Tibial nerve (tissue), 4 donors: ENCODE measurements at places on chromosomes 1 and 21.

DNA sequence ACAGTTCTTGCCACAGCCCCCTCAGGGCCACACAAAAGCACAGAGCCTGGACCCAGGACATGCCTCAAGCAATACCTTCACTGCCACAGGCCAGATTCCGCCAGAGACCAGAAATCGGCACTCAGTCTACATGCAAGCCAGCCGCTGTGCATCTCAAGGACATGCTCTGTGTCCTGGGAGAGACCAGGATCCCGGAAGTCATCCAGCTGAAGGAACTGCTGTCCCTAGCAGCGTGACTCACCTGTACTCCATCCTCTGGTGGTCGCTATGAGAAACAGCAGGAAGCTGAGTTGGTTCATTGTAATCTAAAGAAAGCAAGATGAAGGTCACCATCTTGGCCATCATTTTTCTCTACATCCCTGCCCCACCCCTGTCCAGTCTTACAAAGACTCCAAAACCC is 401 bp downstream of the ITLN1 start:
- DNase-seq, result no peak

DNA sequence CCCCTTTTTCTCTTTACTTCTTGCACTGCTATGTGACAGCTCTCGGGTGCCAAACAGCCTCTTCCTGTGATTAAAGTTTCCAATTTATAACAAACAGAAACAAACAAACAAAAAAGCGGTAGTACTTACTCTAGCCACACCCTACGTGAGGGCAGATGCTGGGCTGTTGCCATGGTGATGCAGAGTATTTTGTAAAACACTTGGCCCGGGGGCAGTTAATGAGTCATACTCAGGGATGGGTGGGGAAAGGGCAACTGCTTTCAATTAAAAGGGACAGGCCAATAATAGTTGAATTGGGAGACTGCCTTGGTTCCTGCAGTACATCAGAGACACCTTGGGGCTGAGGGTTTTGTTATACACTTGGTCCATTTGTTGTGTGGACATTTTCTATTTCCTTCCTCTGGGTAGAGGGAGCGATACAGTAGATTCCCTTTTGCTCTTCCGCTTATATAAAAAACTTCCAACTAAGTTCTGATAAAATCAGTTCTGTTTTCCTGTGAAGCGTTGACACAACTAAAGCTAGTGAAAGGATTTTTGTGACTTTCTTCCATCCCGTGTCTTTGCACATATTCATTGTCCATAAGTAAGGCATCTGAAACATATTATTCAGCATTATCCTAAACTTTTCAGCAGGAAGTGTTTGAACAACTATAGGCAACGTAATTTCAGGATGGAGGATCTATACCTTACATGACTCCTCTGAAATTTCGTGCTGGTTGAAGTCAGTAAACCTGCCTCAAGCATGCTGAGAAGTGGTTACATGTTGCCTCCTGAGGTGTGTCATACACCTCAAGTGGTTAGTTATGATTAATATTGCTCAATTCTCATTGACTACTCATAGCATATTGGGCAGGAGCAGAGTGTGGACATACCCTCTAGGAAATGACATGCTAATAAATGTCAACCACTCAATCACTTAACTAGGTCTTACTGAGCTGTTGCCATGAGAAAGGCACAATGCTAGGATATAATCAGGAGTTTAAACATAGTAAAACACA is 36.7 kb upstream of the THEM4 start:
- DNase-seq, result peak; percentile 85

GRCh38 chr21:33264561-33264960 is 1.6 kb upstream of the IL10RB start:
- no peak for DNase-seq

- DNase-seq, result no peak
Measured at GRCh38 chr1:23023174-23023845, 4.0 kb downstream of the KDM1A start.

DNA sequence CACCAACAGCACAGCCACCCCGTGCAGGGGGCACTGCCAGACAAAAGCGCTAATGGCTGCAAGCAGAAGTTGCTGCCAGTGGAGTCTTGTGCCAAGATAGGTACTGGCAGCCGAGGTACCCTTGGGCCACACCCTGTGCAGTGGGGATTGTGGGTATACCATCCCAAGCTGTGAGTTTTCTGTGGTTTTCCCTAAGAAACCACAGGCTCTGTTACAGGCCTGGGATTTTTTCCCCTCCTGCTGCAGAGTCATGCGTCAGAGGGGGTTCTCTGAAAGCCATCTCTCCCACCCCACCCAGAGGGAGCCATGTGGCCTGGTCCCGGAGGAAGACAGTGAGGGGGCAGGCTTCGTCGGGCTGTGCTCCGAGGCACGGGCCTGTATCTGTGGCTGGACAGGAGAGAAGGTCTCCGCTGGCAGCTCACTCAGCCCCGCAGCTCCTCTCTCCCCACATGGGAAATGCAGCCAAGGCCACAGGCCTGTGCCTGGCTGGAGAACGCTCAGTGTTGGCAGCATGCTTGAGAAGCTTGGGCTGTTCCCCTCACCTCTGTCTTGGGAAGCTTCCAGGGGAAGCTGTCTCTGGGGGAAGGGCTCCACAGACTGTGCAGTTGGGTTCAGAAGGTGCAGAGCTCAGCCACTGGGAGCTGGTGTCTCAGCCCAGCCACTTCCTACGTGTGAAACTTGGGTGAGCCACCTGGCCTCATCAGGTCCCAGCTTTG is 42.5 kb downstream of the NEK2 start:
- DNase-seq, result no peak

GRCh38 chr1:64769482-64769881 is 24.6 kb downstream of the RAVER2 start:
- no peak for DNase-seq

GRCh38 chr1:180231506-180231921 is 1.4 kb downstream of the LHX4 start:
- no peak for DNase-seq

DNA sequence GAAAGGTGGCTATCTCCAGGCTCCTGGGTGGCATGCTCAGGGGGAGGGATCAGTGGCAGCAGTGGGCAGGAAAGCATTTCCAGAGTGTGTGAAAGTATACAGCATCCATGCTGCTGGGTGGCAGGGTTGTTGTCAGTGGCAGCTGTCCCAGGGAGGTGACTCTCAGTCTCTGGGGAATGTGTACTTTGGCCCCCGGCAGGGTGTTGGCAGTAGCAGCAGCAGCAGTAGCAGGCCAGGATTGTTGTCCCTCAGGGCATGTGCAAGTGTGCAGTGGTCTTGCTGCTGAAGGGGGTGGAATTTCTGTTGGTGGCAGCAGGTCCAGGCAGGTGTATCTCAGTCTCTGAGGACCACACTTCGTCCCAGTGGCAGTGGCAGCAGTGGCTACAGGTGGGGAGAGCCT is 71.7 kb upstream of the GUCA2B start:
- no peak for DNase-seq

DNA sequence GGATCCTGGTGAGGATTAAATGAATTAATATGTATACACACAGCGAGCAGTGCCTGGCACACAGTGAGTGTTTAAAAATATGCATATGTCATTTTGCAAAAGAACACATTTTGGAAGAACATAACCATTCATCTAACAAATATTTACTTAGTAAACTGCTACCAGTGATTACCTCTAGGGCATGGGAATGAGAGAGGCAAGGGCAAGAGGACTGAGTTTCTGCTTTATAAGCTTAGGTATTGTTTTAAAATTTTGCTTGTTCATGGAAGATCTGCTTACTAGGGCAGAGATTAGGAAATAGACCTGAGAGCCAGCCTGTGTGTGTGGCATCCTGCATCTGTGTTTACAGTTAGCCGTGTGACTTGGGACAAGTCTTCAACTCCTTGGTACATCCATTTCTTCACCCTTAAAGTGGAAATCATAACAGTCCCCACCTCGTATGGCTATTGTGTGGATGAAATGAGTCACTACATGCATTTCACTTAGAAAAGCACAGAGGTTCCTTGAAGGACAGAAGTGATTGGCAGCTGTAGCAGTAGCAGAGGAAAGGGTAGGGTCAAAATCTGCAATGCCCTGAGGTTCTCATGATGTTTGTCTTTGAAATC is 198.5 kb upstream of the FMN2 start:
- DNase-seq, result no peak

GRCh38 chr1:153655333-153655732 is 3.2 kb upstream of the SNAPIN start:
- no peak for DNase-seq

DNA sequence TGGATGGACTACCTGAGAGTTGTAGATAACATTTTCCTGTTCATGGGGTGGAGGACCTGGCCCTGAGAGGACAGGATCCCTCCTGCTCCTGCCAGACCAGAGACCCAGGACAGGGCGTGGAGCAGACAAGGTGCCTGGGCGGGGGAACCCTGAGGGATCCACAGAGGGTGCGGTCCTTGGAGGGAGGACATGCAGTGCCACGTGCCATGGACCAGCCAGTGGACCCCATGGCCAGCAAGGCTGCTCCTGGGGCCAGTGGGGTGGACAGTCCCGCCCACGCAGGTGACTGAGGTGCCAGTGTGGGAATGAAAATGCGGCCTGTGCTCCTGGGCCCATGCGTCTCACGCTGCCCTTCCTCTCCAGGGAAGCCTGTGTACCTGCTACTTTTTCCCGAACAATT is 3.6 kb downstream of the RER1 start:
- no peak for DNase-seq

- DNase-seq, result no peak
Measured at GRCh38 chr1:10833630-10834557, 37.4 kb upstream of the CASZ1 start.

GRCh38 chr1:2636733-2637132 is 3.9 kb upstream of the MMEL1 start:
- no peak for DNase-seq

DNA sequence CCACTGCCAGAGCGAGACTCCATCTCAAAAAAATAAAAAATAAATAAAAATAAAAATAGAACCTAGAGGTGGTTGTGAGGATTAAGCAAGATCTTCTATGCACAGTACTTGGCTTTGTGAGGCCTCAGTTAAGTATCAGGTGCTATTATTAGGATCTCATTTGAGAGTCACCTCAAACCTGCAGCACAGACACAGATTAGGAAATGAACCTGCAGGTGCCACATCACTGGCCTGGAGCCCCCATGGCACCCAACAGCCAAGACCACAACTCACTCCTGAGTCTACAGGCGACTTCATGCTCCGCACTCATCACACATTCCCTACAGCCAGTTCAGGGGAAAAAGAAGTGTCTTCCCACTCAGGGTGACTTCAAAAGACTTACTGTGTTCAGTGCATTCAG is 176.8 kb downstream of the SLC45A1 start:
- DNase-seq, result no peak

- no peak for DNase-seq
Measured at GRCh38 chr1:48285525-48285924, 63.0 kb downstream of the SLC5A9 start.

- DNase-seq, result no peak
Measured at GRCh38 chr1:154181944-154182343, 10.0 kb downstream of the TPM3 start.

DNA sequence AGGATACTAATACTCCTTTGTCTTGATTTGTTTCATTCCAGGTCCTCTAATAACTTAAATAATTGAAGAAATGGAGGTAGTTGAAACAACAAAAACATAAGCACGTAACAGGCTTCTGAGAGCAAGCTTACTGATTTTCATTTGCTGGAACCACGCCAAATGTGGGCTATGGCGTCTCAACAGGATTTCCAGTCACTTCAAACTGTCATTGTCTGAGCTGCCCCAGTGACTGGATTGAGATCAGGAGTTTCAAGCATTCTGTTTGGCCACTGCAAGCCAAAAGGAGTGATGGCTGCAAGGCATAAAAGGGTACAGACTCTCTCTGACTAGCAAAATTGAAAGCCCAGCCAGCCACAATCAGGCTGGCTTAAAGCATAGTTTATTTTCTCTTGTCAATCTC is 289.9 kb downstream of the DPYD start:
- DNase-seq, result no peak

DNA sequence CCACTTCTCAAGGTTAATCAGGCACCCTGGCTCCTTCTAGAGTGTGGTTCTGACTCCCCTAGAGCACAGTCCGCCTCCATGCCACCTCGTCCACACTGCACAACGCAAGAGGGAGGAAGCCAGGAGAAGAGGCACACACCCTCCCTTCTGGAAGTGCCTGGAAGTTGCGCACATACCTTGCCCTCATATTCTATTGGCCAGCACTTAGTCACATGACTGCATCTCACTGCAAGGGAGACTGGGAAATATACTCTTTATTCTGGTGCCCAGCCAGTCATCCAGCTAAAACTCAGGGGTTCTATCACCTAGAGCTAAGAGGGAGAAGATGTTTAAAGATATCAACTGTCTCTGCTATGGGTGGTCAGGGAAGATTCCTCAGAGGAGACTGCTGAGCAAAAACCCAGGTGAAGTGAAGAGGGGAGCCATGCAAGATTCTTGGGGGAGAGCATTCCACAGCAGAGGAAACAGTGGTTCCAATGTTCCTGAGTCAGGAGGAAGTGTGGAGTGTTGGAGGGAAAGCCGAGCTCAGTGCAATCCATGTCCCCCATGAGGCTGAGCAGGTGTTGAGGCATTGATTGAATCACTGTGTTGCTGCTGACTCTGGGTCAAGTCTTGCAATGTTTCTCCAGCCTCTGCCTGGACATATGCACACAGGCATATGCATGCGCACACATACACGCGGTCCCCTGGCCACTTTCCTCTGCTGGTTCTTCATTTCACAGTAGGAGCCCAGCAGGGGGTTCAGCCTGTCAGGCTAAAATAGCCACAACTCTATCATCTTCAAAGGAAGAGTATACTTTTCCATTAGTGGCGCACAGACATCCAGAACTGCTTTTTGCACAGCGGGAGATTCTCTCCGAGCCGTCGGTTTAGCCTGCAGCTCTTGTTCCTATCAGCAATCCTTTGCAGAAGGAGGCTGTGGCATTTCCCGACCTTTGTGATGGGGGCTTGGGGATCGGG is 22.3 kb upstream of the KLHDC7A start:
- DNase-seq, result no peak

DNA sequence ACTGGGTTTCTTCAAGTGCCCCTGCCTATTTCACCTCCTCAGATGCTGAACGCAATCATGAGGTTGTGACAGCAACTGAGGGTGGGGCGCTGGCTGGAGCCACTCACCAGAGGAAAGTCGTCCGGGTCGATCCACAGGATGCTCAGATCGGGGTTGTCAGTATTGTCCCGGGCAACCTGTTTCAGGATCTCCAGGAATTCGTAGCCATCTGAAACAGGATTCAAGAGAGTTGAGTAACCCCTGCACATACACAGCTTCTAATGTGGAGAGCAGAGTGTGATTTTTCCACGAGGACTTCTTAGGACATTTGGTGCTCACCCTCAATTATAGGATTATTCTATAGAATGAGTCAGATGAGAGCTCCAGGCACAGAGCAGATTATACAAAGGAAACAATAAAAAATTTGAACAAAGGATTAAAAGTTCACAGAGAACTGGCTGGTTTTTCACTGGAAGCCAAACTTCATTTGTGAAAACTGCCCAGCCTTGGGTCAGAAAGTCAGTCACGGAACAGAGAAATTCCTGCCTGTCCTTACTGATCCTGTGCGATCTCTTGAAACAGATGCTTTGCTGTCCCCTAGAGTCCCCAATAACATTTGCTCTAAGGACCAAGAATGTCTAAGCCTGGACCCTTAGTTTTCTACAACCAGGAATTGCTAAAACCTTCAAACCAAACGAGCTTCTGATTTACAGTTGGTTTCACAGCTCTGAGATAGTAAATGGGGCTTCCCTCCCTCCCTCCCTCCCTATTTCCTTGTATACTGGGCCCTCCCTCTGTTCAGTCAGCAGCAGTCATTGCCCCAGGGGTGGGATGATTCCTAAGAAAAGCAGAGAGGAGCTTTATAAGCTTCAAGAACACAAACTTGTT is 63.2 kb downstream of the CASQ2 start:
- DNase-seq, result no peak

GRCh38 chr1:92876351-92876750 is 44.5 kb downstream of the RPL5 start:
- no peak for DNase-seq
